NCI-H446 treated with DMSO at 0.1 percent for 48 hours (cell line): ENCODE measurements at places on chromosomes 5 and 9.

DNA sequence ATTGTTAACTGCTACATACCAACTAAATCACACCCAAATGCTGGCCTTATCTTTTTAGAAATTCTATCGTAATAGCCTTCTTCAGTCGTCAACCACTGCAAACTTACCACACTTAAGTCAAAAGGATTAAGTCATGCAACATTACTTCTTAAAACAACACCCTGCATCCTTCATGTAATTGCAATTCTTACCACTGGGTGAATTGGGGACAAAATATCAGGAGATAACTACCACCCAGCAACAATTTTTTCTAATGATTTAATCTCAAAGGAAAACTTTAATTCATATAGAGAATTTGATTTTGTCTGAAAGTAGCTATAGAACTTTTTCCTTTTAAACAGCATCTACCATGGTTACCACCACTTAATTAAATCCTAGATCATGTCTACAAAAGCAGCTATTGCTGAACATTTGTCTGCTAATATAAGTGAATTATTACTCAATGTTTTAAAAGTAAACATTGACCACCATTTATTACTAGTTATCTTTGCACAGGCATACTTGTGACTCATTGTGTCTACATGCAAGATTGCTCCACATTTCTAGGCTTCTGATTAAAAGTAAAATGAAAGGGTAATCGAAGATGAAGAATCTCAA is 10.5 kb downstream of the MLLT3 start:
- DNase-seq, result no peak

- no peak for DNase-seq
These were observed 48.7 kb downstream of the PIK3R1 start for GRCh38 chr5:68264024-68264956.

DNA sequence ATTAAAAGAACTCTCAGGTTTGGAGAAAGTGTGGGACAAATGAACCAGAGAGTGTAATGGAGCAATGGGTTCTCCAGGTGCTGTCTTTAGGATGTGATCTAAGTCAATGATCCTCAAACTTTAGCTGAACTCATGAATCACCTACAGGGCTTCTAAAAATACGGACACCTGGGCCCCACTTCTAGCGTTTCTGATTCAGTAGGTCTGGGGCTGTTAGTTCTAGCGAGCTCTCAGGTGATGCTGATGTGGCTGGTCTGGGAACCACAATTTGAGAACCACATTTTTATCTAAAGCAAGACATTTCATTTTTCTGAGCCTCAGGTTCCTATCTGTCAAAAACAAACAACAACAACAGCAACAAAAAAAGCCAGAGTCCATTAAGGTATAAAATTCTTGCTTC is 35.1 kb upstream of the PCA3 start:
- DNase-seq, result no peak

GRCh38 chr5:141420855-141421488 is at the start of gene PCDHGA11:
Gene PCDHGA11 (plus strand): TSS chr5:141421051. CDS start chr5:141421228, 177 bp downstream.
- peak; percentile 1 for DNase-seq

DNA sequence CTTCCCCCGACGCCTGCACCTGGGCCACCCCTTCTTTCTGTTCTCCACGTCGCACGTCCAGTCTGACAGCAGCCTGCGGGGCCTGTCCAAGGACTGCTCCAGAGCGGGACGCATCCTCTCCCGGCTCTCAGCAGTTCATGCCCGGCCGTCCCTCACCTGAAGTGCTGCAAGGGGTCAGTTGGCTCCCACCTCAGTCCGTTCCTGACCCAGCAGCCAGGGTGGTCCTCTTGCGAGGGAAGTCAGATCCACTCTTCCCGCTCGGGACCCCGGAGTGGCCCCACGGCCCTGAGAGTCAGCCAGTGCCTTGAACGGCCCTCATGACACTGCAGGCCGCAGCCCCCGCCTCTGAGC is 249.7 kb upstream of the IRX4 start:
- DNase-seq, result no peak

DNA sequence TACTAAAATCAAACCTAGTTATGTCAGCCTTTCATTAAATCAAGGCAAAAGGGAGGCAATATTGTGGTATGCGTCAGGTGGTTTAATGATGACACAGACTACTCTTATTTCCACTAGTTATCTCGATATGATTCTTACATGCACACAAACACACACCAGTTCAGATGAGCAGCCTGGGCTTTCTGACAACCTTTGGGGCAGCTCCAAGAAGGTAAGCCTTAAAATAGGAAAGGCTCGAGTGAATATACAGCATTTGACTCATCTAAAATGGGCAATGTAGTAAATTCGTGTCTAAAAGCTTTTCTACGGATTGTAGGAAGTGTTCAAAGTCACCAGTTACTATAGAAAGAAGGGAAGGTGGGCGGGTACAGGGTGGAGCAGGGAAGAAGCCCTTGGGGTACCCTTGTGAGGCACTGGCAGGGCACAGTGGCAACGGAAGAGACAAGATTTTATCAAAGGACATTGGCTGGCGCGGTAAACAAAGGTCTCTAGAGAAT is 1.9 kb downstream of the ANKH start:
- no peak for DNase-seq

- DNase-seq, result no peak
These were observed 52.3 kb downstream of the ARHGEF28 start for GRCh38 chr5:73678322-73678740.

DNA sequence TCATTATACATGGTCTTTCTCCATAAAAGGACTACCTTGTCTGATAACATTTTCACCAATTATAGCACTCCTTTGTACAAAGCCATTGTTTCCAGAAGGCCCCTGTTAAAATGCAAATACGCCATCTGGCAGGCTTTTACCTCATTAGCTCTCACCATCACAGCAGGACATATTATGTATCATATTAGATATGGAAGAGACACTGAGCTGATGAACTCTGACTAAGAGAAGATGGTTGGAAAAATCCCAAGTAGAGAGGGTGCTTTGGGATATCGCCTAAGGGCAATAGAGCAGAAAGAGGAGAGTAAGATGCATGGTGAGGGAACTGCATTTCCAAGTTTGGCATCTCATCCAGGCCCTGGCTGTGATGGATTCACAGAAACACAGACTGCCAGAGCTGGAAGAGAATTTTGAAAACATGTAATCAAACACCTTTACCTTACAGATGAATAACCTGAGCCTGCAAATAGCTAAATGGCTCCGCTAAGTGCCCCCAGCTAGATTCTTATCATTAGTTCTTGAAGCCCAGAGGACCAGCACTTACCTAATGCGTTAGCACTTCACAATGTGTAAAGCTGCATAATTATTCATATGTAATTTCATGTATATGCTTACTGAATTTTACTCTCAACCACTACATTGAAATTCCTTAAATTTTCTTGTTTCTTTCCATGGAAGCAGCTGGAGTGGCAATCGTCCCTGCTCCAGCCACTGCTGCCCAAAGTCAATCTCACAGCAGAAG is 393.6 kb upstream of the IZUMO3 start:
- DNase-seq, result peak; percentile 17
